ENCODE measurements at places on chromosomes 1 and 21.

DNA sequence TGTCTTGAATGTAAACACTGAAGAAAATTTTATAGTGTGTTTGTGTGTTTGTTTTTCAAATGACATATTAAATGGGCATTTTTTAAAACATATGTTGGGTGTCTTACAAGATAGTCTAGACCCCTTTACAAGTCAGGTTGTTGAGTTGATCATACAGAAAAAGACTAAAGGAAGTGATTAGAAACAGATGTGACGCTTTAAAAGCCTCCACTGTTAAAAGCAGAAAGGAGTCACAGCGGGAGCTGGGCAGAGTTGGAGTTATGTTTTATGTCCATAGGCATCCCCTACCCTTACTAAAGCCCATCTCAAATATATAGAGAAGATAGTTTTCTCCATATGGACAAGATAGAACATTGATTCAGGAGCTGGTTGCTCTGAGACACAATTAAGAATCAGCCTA lies 393.9 kb downstream of the PLPP3 start:
- DNase-seq, result no peak

GRCh38 chr1:112803906-112804762 lies 89.0 kb upstream of the PPM1J start:
- peak; percentile 72 for DNase-seq

GRCh38 chr1:116334015-116334547 lies 39.0 kb upstream of the ATP1A1 start:
- no peak for DNase-seq

- DNase-seq, result no peak
Measured at GRCh38 chr1:207223162-207223561, 98.3 kb upstream of the CD55 start.

DNA sequence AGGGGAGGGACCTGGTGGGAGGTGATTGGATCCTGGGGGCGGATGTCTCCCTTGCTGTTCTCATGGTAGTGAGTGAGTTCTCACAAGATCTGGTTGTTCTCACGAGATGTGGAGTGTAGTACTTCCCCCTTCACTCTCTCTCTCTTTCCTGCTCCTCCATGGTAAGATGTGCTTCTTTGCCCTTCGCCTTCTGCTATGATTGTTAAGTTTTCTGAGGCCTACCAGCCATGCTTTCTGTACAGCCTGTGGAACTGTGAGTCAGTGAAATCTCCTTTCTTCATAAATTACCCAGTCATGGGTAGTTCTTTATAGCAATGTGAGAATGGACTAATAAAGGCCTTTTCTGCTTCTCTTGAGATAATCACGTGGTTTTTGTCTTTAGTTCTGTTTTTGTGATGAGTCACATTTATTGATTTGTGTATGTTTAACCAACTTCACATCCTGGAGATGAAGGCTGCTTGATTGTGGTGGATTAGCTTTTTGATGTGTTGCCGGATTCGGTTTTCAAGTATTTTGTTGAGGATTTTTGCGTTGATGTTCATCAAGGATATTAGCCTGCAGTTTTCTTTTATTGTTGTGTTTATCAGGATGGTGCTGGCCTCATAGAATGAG lies 45.5 kb downstream of the RABGAP1L start:
- no peak for DNase-seq

DNA sequence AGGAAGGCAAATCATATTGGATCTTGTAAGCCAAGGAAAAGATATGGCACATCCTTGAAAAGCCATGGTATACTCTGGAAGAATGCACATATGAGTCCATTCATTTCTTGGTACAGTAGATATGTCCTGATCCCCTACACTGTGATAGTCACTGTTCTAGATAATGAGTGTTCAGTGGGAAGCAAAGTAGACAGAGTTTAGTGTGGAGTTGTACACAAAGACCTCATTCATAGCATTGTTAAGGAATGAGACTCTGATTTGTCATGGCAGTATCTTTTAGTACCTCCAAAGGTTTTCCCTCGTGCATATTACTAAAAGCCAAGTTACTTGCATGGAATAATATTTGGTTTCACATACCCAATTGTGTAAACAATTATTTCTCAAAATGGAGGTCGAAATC lies 204.7 kb downstream of the NFIA start:
- no peak for DNase-seq

DNA sequence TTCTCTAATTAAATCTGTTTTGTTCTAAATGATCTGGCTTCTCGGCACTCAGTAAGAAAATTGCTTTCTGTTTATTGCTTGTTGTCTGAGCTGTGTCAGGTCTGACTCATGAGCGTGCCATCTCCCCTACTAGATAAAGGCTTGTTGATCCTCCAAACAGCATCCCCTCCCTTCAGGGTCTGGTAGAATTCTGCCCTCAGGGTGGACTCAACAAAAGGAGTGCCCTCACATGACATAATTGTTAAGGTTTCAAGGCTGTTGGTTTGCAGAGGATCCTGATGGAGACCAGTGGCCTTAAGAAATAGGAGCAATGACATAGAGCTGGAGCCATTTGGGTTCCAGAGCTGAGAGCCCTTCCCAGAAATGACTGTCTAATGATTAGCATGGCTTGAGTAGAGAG lies 36.0 kb upstream of the ATP2B4 start:
- DNase-seq, result no peak

DNA sequence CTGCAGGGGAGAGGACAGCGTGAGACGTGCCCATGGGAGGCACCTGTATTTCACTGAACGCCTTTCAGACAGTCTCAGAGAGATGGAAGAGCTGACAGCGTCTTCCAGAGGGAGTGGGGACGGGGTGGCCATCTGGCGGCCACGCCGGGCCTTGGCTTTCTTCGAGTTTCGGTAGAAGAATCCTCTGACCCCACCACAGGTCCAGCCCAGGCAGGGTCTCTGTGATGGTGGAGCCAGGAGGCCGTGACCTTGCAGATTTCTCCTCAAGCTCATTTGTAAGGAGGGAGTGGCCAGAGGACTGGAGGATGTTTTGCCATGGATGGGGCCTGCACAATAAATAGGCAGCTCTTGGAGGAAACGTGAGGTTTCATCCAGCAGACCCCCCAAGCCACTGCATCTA lies 47.6 kb upstream of the ADARB1 start:
- DNase-seq, result no peak

GRCh38 chr1:91523482-91523881 lies 22.8 kb downstream of the CDC7 start:
- no peak for DNase-seq

- no peak for DNase-seq
Measured at GRCh38 chr1:3771108-3772026, 1.2 kb upstream of the SMIM1 start.

DNA sequence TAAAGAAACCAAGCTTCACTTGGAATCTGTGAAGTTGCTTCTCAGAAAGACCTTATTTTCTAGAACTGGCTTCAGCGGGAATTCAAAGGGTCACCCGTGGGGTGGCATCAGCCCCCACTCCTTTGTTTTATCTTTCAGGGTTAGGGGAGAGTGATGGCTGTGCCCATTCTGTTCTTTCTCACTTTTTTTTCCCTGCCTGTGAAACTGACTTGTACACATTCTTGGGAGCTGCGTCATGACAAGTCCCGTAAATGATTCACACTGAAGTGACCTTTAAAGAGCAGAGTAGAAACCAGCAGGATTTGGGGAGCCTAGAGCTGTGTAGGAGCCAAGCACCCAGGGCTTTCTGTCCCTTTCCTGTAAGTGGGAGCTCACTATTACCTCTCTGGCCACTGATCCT lies 43.8 kb downstream of the SLC44A3 start:
- peak; percentile 14 for DNase-seq

DNA sequence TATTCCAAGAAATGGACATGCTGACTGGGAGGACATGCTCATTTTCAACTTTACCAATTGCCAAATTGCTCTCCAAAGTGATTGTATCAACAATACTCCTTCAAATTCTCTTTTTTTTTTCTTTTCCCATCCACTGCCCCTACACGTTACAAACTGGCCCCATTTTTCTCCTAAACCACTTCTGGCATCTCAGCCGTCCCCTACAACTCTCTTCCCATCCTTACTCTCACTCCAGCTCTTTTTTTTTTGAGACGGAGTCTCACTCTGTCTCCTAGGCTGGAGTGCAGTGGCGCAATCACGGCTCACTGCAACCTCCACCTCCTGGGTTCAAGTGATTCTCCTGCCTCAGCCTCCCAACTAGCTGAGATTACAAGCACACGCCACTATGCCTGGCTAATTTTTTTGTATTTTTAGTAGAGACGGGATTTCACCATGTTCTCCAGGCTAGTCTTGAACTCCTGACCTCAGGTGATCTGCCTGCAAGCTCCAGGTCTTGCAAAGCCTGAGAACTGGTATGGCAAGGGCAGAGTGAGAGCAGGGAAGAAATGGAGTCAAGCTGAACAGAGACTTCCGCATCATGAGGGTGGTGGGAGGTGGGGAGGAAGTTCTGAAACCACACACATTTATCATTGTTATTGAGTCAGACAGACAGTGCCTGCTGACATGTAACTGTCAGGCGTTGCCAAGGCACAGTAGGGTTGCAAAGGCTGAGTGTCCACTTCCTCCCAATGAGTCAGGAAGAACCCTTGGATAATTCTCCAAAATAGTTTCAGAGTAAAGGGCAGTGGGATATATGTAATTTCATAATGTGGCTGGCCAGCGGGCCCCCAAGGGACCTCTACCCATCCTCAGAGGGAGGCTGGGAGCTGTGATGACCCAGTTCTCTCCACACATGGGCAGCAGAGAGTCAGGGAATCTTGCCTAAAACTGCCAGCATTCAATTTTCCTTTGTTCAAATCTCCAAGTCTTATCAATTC lies 17.4 kb downstream of the CELA3A start:
- no peak for DNase-seq

GRCh38 chr1:231681006-231681405 lies 54.4 kb downstream of the DISC1 start:
- no peak for DNase-seq

DNA sequence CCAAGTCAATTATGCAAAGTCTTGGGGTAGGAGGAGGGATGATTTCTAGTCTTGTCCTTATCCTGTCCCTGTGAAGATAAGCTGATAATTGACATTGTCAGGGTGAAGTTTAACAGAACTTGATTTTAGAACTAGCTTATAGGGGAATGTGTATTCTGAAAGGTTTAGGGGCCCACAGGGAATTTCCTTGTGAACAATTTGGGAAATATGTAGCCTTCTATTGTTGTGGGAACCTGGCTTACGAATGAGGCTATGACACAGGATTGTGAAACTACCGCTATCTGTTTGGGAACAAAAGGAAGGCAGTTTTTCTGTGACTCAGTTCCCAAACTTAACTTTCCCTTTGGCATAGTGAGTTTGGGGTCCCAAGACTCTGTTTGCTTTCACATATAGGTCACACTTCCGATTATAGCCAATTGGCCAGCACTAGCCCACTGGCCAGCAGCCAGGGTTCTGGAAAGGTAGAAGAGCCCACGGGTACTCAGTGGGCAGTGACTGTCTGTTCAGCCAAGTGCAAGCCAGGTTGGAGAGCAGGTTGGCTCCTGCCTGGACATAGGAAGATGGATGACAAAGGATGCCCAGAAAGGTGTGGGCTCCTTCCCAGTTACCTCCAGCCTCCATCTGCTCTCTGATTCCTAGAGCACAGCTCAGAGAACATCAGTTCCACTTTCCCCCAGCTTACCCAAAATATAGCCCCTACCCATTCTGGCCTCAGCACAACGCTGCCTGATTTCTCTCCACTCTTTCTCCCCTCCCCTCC lies 35.5 kb downstream of the H3-3A start:
- no peak for DNase-seq

DNA sequence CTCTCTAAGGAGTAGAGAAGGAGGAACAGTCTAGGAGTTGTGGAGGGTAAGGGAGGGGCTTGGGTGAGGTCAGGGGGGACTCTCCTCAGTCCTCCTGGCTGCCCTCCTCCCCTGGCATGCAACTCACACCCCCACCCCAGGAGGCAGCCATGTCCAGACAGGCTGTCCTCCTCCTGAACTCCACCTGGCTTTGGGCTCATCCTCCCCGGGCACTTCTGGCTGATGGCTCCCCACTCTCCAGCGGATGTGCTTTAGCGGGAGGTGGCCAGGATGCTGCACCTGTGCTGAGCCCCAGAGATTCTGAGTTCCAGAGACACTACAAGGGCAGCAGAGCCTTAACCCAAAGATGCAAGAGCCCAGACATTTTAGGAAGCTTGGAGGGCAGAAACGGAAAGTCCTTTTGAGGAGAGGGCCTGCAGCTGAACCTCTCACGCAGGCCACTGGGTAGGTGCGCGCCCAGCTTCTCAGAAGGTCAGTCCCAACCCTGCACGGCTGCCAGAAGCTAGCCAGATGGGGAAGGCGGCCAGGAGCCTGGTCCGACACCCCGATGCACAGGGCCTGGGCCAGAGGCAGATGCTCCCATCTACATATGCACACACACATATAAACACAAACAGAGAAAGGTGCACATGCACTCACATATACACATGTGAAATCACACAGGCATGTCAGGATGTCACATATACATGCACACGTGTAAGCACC lies 83.4 kb downstream of the PDE9A start:
- DNase-seq, result no peak

DNA sequence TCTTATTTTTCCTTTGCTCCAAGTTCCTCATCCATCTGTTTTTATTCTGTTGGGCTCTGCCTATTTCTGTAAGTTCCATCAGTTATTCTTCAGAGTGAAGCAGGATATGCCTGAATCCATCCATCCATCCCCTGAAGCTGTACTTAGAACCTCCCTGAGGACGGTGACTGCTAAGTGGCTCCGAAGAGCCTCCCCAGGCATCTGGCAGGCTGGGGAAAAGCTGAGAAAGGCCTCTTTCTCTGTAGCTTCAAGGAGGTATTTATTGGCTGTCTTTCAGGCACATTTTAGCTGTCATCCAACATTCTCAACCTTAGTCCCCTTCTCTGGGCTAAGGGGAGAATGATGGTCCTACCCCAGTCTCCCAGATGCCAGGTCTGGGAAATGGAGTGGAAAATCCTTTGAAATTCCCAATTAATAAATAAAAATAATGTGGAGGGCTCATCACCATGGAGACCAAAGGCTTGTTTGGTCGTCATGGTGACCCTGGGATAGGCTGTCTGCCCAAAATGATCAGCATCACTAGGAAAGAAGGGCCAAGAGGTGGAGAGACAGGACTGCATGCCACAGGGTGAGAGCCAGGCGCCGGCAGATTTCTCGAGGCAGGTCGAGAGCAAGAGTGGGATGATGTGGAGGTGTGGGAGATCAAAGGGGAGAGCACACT lies 82.0 kb downstream of the UBIAD1 start:
- no peak for DNase-seq

- DNase-seq, result peak; percentile 42
Measured at GRCh38 chr1:66353257-66353656, 180.7 kb upstream of the SGIP1 start.

DNA sequence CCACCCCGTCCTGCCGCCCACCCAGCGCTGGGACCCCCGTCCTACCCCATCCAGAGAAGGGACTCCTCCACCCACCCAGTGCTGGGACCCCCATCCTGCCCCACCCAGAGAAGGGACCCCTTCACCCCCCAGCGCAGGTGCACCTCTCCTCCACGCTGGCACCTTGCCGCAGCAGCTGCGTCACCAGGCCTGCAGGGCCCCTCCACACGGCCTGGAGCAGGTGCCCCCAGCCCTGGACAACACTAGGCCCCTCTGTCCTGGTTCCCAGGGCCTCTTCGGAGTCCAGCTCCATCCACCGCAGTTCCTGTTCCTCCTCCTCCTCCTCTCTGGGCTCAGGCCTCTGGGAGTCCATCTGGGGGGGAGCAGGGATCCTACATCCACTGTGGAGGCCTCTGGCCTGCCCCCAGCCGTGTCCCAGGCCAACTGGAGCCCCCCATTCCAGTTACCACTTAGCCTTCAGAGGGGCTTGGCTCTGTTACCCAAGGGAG lies 378 bp downstream of the ANKRD65 start:
- no peak for DNase-seq

GRCh38 chr1:198125995-198126735 lies 30.6 kb upstream of the NEK7 start:
- no peak for DNase-seq
